WTC11 (cell line): ENCODE measurements at places on chromosomes 5 and 9. TPM values are rescaled to one million over a fixed set of nuclear protein-coding genes. Genes with fewer than 3 reads are reported as not detected.

- no peak for DNase-seq
Observed at GRCh38 chr5:125381290-125381689, 634.9 kb upstream of the ZNF608 start.

Gene LEAP2
- total RNA-seq = 1.9 to 2.4 TPM (median 2.0 TPM) in 3 replicates

- no peak for DNase-seq
Observed at GRCh38 chr9:114341152-114341830, 11.6 kb downstream of the ORM2 start.

DNA sequence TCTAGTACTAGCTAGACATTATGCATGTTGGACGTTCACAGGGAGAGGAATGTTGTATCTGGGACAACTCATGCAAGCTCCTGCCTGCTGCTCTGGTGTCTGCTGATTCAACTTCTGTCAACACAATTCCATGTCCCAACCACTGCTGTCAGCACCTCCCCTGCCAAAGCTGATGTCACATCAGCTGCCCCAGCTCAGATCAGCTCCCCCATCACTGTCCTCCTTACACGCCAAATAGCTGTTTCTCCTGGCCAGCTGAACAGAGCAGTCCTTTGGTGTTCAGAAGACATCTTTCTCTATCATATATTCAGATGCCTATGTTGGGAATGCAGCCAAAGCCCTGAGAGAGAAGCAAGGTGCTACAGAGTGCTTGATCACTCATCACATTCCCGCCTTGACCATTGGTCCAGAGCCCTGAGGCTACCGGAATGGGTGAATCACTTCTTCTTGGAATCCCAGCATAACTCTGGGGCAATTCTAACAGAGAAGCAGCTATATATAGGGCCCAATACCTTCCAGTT lies 223.3 kb downstream of the SEC61B start:
- no peak for DNase-seq

DNA sequence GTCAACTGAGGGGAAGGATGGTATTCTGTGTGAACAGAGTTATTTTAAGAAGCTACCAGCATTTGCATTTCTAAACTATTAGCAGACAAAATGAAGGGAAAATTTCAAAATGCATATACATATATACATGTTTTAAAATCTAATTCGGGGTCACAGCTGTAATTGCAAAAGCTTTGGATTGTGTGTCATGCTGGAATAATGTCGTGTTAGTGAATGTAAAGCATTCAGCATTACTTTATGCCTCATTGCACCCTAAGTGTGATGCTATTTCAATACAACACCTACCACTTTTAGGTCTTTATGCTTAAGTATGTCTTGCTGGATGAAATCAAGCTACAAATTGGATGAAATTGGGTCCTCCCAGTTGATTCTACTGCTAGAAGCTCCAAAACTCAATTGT lies 687.6 kb upstream of the MEF2C start:
- no peak for DNase-seq

GRCh38 chr9:123039617-123040219 lies 6.3 kb downstream of the GPR21 start:
- no peak for DNase-seq

GRCh38 chr5:160466889-160467554 lies 45.4 kb downstream of the PTTG1 start:
- no peak for DNase-seq

DNA sequence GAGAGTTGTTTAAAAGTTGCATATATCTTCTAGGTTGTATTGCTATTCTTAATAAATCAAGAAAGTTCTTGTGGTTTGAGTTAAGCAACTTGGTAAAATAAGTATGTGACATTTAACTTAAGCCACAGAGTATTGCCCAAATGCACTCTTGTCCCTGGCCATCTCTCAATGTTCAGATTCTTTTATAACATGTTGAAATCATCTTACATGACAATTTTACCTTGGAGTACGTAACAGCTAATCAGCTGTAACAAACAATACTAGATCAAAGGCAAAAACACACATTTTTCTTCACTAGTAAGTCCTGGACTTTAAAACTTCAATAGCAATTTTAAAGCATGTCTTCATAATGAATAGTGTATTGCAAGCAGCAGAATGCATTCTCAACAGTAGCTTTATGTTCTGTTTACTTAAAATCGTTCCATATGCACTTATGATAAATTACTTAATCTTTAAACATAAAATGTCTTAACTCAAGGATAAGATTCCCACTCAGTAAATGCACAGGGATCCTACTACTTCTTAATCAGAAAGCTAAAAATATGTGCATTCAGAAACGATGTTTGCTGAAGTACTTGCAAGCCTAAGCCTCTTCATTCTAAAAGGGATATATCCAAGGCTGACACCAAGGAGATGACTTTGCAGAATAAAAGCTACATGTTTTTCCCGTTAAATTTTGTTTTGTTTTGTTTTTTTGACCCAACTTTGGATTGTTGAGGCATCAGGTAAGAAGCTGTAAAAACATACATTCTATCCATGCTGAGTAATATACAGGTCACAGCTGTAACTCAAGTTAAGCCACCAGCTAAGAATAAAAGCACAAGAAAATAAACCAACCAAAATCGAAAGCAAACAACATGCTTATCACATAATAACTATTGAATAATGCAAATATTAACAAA lies 86.1 kb upstream of the NFIB start:
- DNase-seq = no peak

DNA sequence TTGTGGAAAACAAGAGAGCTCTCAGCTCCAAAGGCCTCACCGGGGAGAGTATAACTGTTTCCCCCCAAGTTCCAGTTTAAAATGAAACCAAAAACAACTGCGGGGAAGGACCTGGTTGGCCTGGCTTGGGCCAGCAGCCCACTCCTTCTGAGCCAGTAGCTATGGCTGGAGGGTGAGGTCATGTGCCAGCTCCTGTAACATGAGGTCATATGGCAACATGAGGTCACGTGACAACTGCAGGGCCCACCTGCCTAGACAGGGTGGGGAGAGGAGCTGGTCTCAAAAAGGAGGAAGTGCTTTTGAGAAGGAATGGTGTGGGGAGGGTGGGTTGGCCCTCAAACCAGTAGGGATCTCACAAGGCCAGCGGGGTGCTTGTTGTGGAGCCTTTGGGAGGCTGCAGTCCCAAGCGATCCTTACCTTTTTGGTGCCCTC lies 29.3 kb upstream of the CRB2 start:
- DNase-seq = no peak

GRCh38 chr5:180173875-180174586 lies 35.0 kb downstream of the RASGEF1C start:
- no peak for DNase-seq

DNA sequence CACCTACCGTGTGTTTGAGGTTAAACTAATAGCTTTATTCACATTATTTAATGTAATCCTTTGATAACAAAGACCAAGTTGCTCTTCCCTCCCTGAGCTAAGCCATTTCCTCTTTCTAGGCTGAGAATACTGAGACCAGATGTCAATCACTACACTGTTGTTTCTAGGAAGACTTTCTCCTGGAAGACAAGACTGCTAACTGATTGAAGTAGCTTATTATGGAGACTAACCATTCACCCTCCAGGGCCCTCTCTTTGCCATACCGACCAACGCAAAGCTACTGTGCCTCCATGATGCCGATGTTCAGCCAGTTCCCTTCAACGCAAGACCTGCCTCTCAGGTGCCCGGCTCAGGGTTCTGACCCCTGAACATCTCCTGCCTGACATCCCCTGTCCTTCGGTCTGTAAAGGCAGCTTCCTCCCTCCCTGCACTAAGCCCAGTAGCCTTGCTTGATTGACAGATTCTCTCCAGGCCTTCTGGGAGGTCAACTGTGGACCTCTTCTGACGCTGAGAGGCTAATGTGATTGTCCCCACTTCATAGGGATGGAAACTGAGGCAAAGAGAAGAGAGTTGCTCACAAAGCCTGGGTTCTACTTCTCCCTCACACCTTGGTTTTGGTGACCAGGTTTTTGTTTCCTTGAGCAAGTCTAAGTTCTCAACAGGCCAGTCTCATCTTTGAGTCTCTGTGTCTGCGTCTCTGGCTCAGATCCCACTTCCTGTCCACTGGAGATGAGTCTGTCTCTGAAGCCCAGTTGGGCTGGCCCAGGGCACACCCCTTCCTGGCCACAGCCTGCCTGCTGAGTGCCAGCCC lies 259.7 kb upstream of the IRX2 start:
- DNase-seq = no peak

- no peak for DNase-seq
Observed at GRCh38 chr5:72558383-72558782, 51.2 kb upstream of the ZNF366 start.

GRCh38 chr9:138024131-138024530 lies 146.5 kb downstream of the CACNA1B start:
- no peak for DNase-seq

Gene HDAC3
- 84.7 to 96.2 TPM (median 94.5 TPM) in 3 replicates for total RNA-seq

DNA sequence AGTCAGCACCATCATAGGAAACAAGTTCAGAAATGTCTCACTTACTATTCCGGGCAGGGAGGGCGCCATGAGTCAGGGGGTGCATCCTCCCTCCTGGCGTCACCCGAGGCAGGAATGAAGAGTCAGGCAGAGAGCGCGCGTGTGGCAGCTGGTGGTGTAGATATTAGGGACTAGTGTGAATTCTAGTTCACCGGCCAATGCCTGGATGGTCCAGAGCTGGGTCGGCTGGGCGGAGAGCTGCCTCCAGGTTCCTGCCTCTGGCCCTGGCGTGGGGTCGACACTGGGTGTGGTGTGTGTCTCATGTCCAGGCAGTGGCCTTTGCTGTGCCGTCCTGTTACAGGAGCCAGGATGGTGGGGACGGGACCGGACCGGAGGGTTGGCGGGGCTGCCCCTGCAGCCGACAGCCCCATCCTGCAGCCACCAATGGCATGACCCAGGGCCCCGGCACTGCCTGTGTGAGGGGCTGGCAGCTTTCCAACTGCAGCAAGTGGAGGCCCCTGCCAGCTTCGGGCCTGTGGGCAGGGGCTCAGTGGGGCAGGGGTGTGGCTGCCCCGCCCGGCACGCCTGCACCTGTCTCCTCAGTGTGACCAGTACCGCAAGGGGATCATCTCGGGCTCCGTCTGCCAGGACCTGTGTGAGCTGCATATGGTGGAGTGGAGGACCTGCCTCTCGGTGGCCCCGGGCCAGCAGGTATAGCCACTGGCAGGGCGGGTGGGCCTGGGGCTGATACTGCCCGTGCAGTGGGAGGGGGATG lies 9.1 kb downstream of the DIPK1B start:
- no peak for DNase-seq

DNA sequence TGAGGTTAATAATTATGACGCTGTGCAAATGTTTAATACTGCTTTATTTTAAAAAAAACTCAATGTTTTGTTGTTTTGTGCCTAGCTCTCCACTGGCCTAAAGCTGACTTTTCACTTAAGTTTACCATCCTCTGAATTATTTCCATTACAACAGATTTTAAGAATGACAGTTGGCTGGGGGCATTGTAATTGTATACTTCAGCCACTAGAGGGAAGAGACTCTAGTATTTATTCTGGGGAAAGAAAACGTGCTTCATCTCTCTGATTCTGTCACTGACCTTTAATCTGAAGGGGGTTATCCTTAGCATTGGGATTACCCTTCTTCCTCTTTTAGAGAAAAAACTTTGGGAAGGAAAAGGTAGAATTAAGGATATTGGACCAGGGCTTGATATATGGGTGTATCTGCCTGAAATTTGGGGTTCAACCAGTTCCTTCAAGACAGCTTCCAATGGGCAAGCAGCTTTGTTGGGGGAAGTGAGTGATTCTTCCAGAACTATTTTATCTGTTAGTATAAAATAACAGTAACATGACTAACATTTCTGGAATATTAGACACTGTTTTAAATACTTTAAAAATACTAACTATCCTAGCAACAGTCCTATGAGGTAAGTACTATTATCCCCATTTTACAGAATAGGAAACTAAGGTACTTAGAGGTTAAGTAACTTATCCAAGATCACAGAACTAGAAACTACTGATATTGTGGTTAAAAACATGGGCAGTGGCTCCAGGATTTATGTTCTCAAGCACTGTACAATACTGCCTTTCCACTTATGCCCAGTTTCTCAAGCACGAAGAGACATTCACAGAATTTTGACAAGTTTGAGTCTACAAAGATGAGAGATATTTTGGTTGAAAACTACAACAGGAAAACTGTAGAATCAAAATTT lies 208.4 kb downstream of the CD180 start:
- DNase-seq = no peak
